Endothelial cell (in vitro differentiated cells): ENCODE measurements at places on chromosomes 13 and 19.

DNA sequence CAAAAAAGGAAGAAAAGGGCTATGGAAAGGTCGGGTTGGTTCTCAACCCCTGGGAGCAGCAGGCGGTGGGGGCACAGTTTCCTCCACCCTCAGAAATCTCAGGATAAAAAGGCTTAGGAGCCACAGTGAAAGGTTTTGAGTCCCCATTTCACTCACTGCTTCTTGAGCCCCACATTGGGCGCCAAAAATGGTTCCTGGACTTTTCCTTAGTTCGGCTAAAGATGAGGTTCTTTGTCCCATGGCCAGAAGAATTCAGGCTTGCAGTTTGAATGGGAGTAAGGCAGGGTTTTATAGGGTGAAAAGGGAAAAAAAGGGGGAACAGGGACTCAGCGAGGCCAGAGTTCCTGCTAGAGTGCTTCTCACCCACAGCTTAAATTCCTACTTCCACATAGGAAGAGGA, 179.5 kb downstream of the GGACT start:
- DNase-seq: no peak

DNA sequence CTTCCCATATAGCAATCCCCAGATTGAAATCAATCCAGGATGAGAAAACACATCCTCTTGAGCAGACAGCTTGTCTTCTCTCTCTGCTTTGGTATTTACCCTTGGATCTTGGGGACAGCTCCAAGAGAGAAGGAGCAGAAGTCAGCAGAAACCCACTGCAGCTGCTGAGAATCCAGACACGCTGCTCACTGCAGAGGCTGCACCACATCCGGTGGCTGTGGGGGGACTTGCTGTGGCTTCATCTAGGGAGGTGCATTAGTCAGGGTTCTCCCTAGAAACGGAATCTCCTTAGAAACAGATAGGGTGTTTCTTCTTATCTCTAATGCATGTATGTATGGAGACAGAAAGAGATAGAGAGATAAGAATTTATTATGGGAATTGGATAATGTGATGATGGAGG, 2.7 kb downstream of the CYP4F12 start:
- no peak for DNase-seq

GRCh38 chr19:45515081-45515624, 7.9 kb downstream of the VASP start:
- DNase-seq: no peak

DNA sequence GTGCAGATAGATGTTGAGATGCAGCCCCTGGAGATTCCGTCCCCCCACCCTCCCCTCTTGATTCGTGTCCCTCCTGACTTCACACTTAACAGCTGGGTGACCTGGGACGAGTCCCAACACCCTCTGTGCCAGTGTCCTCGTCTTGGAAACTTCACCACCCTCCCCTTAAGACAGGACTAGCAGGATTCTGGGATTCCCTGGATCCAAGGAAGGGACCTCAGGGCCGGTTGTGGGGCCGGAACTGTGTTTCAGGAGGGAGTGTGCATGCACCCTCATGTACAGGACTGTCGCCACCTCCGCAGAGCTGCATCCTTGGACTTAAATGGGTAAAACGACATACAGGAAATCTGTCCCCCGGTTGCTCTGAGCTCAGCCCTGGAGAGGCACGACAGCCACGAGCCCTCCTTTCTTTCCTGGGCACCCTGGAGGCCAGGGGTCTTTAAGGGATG, 990 bp downstream of the MYO9B start:
- DNase-seq: peak; percentile 9

- DNase-seq: no peak
Observed at GRCh38 chr19:14089412-14089661, 1.2 kb downstream of the SAMD1 start.

DNA sequence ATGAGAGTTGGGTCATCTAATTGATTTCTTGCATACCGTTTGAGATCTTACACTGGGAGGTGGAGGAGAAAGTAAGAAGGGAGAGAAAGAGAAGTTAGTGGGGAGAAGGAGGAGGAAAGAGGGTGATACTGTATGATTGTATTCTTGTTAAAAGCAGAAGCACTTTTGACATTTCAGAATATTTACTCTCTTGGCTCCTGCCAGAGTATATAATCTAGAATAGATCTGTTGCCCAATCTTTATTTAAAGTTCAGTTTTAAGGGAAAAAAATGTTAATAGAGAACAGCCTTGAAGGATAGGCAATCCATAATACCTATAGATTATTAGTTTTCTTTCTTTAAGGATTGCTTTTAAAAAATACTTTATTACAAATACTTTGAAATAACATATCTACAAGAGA, 41.5 kb downstream of the PDS5B start:
- no peak for DNase-seq

GRCh38 chr13:36815062-36815461, 4.0 kb upstream of the RFXAP start:
- DNase-seq: no peak

DNA sequence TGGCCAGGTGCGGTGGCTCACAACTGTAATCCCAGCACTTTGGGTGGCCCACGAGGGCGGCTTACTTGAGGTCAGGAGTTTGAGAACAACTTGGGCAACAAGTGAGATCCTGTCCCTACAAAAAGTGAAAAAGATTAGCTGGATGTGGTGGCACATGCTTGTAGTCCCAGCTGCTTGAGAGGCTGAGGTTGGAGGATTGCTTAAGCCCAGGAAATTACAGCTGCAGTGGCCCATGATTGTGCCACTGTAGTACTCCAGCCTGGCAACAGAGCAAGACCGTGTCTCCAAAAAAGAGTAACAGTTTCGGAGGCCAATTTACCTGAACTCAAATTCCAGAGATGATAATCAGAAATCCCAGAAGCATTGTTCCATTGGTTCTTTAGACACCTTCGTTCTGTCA, 4.4 kb downstream of the ZNF473 start:
- DNase-seq: no peak

DNA sequence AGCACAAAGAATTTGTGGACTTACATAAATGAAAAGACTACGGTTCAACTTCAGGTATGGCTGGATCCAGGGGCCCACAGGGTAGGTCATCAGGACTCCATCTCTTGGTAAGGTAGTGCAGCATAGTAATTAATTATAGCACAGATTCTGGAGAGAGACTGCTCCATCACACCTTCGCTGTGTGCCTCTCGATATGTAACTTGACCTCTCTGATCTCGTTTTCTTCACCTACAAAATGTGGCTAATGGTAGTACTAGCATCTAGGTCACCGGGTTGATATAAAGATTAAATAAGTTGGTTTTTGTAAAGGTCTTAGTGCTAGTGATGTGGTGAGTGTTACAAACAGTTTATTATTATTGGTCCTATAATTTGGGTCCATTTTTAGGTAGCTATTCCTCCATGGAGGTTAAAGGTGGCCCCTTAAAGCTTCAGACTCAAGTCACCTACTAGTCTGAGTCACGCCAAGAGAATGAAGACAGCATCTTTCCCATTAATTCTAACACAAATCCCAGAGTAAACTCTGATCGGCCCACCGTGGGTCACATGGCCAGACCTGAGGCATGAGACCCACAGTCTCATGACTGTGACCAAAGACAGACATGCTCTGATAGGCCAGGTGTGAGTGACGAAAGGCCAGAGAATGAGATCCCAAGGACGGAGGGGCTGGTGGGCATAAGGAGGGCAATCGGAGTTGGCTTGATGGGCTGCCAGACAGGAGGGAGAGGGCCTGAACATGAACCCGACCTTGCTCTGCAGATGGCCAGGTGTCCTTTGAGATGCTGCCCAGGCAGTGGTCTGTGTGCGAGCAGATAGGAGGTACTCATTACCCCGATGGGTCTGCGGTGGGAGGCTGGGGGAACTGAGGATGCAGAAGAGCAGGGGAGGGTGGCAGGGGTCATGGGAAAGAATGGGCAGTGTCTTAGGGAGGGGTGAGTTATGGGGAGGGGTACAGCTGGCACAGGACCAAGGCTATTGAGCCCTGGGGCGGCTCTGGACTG, 18.3 kb upstream of the PSMD8 start:
- DNase-seq: no peak

DNA sequence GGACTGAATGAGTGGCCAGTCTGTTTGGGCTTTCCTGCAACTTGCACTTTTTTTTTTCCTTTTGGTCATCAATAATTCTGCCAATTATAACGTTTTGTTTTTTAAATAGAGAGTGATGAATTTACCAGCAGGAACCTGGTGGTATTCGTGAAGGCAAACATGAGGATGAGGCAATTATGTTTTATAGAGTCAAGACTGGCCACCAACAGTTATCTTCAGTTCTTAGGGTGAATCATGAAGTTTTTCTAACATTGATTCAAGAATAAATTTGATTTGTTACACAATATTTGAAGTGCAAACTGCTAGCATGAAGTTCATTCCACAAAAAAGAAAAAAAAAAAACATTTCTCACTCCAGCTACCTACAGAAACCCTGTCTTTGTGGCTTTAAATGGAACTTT, 244.5 kb downstream of the SPRY2 start:
- no peak for DNase-seq

DNA sequence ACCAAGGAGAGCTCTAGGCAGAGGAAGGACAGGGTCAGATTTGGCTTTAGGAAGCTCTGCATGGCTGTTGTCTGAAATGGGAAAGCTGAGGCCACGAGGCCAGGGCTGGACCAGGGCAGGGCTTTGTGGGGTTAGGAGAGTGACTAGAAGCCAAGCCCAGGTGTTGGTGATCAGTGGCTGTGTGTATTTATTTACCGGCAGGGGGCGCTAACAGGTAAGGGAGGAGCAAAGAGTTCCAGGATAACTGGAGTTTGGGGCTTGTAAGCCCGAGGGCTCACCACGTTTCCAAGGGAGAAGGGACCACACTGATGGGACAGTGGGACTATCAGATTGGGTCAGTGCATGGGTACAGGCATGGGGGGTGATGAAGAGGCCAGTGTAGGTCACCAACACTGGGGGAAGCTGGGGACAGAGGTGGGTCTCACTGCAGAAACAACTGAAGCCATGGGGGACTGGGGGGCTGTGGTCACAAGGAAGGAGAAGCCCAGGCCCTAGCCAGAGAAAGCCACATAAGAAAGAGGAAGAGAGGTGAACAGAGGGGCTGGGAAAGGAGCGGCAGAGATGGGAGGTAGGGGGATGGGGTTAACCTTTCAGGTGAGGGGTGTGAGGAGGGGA, 3.9 kb downstream of the TMEM147 start:
- peak; percentile 65 for DNase-seq

DNA sequence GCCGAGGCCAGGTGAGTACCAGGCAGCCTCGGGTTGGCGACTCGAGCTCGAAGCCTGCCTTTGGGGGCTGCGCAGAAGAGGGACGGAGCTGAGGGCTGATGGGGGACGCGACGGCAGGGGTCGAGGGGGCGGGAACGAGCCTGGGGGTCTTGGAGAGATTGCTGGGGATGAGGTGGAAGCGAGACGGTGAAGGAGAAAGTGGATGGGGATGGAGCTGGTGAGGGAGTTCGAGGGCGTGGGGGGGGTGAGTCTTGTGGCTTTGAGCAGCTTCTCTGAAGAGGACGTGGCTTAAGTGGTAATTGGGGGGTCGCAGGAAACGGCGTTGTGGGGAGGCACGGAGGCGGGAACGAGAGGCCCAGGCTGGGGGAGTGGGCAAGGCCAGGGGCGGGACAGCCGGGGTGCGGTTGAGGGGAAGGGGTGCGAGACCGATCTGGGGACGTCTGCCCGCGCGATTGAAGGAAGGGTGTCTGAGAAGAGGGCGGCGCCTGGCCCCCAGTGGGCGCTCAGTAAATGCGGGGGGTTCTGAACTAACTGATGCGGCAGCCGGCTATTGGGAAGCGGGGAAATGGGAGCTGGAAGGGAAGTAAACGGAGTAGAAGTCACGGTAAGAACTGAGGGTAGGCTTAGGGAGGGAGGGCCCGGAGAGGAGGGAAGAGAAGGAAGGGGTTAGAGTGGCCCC, 426 bp downstream of the MYO9B start:
- no peak for DNase-seq

GRCh38 chr19:14915116-14915515, 26.2 kb upstream of the OR7C2 start:
- DNase-seq: no peak

GRCh38 chr19:10554760-10555609, 10.8 kb downstream of the KRI1 start:
- no peak for DNase-seq

GRCh38 chr19:1360818-1361461, 22.8 kb upstream of the NDUFS7 start:
- DNase-seq: no peak
